ENCODE measurements at places on chromosomes 1 and 21. TPM values are rescaled to one million over a fixed set of nuclear protein-coding genes. Genes with fewer than 3 reads are reported as not detected.

Gene FRRS1
- total RNA-seq: 2.2 TPM

Gene VSIG8
- 0.06 TPM for total RNA-seq

Gene CNR2
- not detected for total RNA-seq

Gene CELA2B
- not detected for total RNA-seq

Gene MAP1LC3C
- 0.25 TPM for total RNA-seq

Gene FMO1
- not detected for total RNA-seq

Gene FCRL5
- total RNA-seq: not detected

Gene WDR64
- total RNA-seq: not detected

Gene MROH9
- not detected for total RNA-seq

Gene C1orf141
- total RNA-seq: not detected

Gene TCP10L
- 0.40 TPM for total RNA-seq
